Neuronal stem cell (in vitro differentiated cells): ENCODE measurements at places on chromosomes 11 and 22.

DNA sequence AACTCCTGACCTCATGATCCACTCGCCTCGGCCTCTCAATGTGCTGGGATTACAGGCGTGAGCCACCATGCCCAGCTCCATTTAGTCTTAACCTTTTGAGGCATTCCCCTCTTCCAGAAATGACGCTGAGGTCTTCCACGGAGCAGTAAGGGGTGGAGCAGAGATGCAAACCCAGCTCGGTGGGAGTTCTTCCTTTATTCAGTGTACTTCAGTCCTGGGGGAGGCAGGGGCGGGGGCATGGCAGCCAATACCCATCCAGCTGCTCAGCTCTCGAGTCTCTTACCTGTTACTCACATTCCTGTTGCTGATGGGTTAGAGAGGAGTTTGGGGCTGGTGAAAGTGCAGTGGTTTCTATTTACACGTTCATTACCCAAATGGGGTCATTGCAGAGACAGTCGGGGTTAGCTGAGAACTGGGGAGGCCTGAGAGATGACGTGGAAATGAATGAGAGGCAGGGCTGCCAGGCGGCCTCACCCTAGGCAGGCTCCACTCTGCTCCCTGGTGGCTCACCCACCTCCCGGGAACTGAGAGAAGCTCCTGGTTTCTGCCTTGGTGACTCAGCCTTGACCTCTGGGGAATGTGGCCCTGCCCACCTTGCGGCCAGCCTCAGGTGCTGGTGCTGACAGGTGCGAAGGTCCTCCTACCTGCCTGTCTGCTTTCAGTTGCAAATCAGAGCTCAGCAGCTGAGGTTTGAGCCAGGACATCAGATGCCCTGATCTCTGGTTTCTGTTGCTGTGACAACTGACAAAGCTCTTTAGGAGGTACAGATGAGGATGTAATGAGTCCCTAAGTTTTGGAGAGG is 13.4 kb upstream of the ST14 start:
- peaks cover 33% of the 10 kb centered on the region for H3K36me3 ChIP-seq
- no peaks in the 10 kb centered on the region for H3K27me3 ChIP-seq
- no peak for DNase-seq
- no peak overlapping the region for H3K27ac ChIP-seq
- H3K4me1 ChIP-seq = peaks cover 19% of the 10 kb centered on the region

GRCh38 chr11:65780770-65781151 is at the start of gene AP5B1:
AP5B1 (minus strand) TSS chr11:65780976; CDS start chr11:65780591, 385 bp downstream.
- H3K27me3 ChIP-seq = peaks cover 3% of the 10 kb centered on the region
- DNase-seq = peak; percentile 57
- peak within 1 kb of the TSS; percentile 83 for H3K4me3 ChIP-seq
- H3K27ac ChIP-seq = no peak within 1 kb of the TSS

DNA sequence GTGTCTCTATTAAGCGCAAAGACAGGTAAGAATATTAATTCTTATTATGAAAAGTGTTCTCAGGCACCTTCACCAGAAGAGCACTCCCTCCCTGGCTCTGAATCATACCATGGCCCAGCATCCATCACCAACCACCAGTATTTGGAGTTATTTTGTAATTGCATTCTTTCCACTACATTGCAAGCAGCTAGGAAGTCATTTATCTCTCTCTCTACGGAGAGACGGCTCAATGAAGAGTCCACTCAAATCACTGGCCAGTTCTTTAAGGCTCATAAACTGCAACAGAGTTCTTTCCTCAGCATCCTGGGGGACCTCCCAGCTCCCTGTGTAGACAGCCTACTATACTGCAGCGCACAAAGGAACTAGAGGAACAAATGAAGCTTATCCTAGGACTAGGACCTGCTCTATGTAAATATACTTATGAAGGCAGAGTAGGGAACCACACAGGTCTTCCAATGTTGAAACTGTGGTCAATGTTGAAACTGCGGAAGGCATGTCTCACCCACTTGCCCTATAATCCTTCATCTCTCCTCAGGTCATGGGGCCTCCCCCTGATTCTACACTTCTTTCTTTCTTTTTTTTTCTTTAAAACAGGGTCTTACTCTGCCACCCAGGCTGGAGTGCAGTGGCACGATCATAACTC is 63.4 kb downstream of the AAMDC start:
- DNase-seq = no peak
- no peak overlapping the region for H3K27ac ChIP-seq
- H3K4me3 ChIP-seq = no peak overlapping the region

GRCh38 chr22:41201141-41201540 is 4.0 kb upstream of the L3MBTL2 start:
- no peak for DNase-seq
- no peaks in the 10 kb centered on the region for H3K36me3 ChIP-seq
- peaks cover 7% of the 10 kb centered on the region for H3K4me1 ChIP-seq
- peaks cover 4% of the 10 kb centered on the region for H3K27me3 ChIP-seq

GRCh38 chr22:27397036-27397953 is 404.3 kb downstream of the MN1 start:
- no peaks in the 10 kb centered on the region for H3K27me3 ChIP-seq
- H3K4me1 ChIP-seq = no peaks in the 10 kb centered on the region
- H3K27ac ChIP-seq = no peak overlapping the region

- no peaks in the 10 kb centered on the region for H3K36me3 ChIP-seq
- no peak overlapping the region for H3K4me3 ChIP-seq
Measured at GRCh38 chr11:118334745-118335144, 7.8 kb downstream of the CD3D start.
